Left cardiac atrium (tissue), 4 donors: ENCODE measurements at places on chromosomes 6 and 20.
A peak's percentile ranks its signal among the peaks of the same experiment; 100 is the strongest.

- no peak for DNase-seq
Observed at GRCh38 chr20:10800288-10800687, 126.5 kb upstream of the JAG1 start.

DNA sequence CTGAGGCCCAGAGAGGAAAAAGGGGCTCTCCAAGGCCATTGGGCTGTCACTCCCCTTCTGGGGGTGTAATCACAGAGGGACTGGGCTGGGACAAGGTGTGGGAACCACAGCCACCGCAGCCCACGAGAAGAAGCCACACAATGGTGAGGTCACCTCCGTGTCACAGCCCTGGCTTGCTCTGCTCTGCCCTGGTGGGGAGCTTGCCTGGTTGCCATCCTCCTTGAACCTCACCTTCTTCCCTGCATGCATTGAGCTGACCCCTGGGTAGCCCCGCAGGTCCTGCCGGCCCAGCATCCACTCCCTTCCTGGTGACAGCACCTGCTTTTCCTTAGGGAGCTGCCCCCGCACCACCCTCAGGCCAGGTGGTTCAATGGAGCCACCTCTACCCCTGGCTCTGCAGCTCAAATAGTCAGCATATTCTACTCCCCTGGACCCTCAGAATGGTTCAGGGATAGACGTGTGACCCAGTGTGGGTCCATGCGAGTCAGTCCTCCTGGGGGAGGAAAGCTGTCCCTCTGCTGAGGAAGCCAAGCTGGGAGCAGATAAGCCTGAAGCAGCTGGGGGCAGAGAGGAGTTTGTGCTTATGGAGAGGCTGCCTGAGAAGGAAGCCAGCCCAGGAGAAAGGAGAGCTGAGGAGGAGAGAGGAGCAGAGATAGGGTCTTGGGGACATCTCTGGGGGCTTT, 21.3 kb downstream of the RBM38 start:
- DNase-seq = no peak

DNA sequence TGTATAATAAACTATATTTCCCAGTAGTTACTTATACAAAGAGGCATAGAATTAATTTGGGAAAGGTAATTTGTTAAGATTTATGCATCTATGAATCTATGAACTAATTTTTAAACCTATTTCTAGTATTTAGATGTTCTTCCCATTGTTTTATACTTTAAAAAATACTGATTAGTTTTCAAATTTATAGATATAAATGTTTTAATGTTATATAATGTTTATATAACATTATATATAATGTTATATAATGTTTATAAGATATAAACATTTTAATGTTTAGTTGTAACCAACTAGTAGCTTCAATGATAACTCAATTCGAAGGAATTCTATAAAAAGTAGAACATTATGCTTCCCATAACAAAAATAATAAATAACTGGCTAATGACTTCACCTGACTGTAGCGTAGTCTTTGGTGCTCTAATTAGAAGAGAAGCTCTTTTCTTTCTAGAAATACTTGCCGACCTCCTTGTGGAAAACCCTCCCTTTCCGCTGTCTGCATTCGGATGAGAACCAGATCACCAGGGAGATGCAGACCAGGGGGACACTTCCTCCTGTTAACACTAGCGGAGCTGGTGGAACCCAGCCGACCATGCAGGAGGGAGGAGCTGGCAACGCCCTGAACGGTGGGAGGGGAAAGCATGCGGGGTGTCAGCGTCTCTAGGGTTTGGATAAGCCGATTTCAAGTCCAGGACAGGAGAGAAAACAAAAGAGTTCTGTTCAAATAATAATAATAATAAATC, 158.4 kb downstream of the OR2B2 start:
- DNase-seq = peak; percentile 79

DNA sequence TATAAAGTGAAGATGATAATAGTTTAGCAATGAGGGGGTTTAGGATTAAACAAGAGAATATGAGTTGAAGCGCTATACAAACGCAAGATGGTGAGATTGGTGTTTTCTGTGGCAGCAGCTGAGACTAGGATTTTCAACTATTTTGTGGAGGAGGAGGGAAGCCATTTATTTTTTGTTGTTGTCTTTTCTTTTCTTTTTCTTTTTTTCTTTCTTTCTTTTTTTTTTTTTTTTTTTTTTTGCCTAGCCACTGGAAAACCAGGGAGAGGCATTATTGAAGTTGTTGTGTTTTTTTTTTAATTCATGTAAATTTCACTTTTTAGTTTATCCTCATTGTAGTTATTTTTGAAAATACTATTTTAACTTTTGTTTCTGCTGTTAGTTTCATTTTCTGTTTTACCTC, 15.9 kb downstream of the PARD6B start:
- DNase-seq = no peak

- peak; percentile 33 for DNase-seq
Observed at GRCh38 chr20:63183422-63184146, 32.3 kb downstream of the YTHDF1 start.

- DNase-seq = no peak
Observed at GRCh38 chr6:26389349-26389894, 6.5 kb downstream of the BTN2A2 start.

DNA sequence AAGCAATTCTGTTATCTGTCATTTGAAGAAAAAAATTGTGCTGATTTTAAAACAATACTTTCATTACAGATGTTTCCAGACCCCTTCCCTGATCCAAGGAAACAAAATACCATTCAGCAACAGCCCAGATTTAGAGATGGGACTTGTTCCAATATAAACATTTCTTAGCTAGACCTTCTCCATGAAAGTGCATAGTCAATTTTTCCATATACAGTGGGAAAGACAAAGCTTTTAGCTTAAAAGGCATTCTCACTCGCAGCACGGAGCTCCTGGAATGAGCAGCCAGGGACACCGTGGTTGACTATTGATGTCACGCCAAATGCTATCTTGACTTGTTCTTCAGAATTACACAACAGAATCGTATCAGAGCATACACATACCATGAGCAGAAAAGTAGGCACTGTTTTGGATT, 21.5 kb downstream of the LAMA4 start:
- DNase-seq = no peak

- no peak for DNase-seq
Observed at GRCh38 chr6:130617658-130618057, 209.5 kb upstream of the SMLR1 start.

DNA sequence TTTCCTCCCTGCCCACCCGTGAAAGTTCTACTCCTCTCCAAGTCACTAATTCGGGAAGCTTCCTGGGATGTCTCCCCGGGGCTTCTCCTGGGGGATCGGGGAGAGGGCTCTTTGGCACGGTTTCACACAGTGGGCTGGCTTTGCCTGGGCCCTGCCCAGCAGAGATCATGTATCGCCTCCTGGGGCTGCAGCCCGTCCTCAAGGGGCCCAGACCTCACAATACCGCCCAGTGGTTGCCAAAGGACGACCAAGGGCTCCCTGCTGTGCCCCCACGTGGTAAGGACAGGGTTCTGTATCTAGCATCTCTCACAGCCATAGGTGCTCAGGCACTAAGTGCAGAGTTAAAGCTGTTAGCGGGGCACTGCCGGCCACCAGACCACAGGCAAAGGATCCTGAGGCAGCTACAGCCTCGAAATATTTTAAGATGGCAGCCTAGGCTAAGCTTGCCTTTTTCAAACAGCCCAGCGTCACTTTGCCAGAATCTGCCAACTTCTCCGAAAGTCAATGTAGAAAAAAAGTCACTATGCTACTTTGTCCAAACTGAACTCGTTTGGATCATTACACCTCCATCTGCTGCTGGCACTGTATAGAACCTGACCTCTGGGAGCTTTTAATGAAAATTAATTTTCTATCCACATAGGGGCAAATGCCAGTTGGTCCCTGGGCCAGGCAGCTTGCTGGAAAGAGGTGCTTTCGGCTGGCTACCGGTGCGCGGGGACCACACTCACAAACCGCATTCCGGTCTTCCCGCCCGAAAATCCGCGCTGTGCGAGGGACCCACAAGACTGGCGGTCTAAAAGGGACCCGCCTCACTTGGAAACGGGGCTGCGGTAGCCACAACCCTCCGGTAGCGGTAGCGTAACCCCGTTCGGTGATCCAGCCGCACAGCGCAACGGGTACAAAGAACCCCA, 1.3 kb upstream of the NNAT start:
- DNase-seq = no peak

- no peak for DNase-seq
Observed at GRCh38 chr6:2547355-2547754, 203.4 kb downstream of the MYLK4 start.

DNA sequence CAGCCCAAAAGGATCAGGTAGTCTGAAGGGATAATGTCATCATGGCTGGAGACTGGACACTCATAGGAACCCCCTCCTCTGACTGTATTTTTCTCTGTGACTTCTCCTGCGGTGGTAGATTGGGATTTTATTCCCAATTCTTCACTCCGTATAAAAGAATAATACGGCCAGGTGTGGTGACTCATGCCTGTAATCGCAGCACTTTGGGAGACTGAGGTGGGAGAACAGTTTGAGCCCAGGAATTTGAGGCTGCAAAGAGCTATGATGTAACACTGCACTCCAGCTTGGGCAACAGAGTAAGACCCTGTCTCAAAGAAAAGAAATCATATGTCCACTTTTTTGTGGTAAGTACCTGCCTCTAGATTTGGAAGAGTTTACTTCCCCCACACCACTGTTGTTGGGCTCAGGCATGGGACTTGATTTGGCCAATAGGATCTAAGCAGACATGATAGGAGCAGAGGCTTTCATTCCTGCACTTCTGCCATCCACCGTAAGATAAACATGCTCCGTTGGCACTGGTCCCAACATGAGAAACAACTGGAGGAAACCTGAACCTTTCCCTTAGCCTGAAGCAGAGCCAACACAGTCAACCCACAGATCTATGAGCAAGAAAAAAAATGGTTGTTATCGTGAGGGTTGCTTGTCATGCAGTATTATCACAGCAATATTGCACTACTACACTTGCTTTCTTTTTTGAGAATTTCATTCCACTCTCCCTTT, 82.0 kb downstream of the JPH2 start:
- no peak for DNase-seq

- no peak for DNase-seq
Observed at GRCh38 chr20:38110525-38111178, 54.4 kb downstream of the TGM2 start.

GRCh38 chr6:109221543-109222195, 126.4 kb downstream of the CEP57L1 start:
- no peak for DNase-seq
